ENCODE measurements at places on chromosomes 11 and 22.
A peak's percentile ranks its signal among the peaks of the same experiment; 100 is the strongest.

DNA sequence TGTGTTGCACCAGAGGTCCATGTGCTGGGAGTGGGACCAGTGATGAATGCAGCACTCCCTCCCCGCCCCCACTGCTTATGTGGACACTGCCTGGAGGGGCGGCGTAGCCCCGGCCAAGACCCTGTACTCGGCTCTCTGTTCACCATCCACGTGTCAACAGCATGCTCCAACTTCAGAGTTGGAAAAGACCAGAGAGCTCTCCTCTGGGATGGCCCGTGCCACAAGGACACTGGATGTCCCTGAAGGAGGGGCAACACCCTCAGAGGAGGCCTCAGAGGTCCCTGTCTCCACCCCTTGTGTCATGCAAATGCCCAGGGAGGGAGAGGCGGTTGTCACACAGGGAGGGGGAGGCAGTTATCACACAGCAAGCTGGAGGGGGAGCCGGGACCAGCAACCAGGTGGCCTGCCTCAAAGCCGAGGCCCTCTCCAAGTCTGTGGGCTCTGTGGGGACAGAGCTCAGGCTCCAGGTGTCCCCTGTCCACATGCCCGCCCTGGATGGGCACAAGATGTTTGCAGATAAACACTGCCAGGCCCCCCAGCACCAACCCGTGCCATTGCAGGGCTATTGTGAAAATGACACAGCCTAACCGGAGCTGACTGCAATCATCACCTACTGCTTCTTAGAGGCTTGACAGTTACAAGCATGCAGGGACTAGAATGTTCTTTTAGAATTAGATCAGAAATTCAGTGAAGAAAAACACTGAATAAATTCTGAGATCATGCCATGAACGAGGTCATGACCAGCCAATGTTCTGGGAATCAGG, 121.1 kb downstream of the PHF21B start:
- DNase-seq, result no peak

DNA sequence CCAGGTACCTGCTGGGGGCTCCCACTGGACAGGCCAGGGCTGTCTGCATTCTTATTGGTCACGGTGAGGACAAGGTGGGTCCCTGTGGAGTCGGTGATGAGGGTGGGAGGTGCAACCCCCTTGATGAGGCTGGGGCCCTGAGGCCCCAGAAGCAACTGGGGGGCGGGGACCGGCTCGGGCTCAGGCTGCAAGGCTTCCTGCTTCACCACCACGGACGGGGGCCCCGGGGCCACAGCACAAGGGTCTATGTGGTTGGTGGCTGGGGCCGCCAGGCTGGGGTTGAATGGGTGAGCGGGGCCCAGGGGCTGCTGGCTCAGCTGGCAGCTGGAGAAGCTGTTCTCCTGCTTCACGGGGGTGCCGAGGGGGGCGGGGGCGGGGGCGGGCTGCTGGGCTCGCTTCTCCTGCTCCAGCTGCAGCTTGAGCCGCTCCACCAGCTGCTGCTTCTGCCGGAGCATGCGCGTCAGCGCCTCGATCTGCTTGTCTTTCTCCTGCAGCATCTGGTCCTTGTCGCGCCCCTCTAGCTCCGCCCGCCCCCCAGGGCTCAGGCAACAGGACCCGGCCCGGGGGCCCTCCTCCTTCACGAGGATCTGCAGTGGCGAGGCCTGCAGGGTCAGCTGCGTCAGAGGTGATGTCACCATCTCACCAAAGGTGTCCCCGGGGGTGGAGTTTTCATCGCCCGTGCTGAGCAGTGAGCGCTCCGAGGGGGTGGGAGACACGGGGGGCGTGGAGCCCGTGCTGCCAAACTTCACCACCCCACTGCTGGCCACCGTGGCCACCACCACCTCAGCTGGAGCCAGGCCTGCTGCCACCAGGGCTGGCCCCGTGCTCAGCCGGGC, 48.2 kb downstream of the SGSM3 start:
- no peak for DNase-seq

- DNase-seq, result no peak
Measured at GRCh38 chr11:74050465-74050864, 41.6 kb upstream of the UCP3 start.

- DNase-seq, result no peak
Measured at GRCh38 chr11:368414-369335, 624 bp upstream of the B4GALNT4 start.

GRCh38 chr11:69873166-69874077, 54.2 kb upstream of the FGF3 start:
- DNase-seq, result no peak

DNA sequence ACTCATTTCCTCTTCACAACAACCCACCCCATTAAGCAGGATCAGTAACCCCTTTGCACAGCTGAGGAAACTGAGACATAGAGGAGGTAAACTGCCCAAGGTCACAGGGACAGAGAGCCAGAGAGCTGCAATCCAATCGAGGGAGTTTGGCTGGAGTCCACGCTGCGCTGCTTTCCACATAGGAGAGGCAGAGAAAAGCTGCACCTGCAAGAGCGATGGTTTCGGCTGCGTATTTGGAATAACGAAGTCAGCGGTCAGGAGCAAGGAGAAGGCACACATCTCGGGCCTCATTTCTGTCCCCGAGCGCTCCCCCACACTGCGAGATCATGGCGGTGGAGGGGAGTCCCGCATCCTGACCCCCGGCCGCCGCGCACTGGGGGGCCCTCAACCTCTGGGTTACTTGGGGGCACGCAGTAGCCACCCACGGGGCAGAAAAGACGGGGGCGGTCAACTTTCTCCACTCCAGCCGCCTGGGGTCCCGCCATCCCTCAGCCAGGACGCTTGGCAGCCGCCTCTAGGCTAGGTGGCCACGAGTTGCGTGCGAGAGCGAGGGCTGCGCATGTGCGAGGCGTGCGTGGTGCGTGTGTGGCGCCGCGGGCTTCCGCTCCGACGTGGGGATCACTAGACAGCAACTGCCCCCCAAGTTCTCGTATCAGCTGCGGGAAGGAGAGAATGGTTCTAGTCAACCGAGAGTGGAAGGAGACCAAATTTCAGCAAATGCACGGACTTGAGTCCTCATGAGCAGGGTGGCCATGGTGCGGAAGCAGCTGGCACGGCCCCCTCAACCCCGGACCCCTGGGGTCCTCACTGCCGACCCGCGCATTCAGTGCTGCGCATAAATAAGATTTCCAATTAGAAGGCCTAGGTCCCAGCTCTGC, 42.3 kb upstream of the CLDN5 start:
- no peak for DNase-seq

- DNase-seq, result no peak
Measured at GRCh38 chr11:14232652-14233051, 126.3 kb downstream of the RRAS2 start.

- DNase-seq, result no peak
Measured at GRCh38 chr11:102361086-102362031, 14.3 kb downstream of the BIRC2 start.

GRCh38 chr11:103420593-103420992, 311.4 kb downstream of the DYNC2H1 start:
- peak; percentile 66 for DNase-seq

GRCh38 chr22:25327018-25327755, 107.7 kb downstream of the CRYBB2 start:
- DNase-seq, result no peak

GRCh38 chr11:26761361-26761809, 39.5 kb upstream of the SLC5A12 start:
- DNase-seq, result no peak

DNA sequence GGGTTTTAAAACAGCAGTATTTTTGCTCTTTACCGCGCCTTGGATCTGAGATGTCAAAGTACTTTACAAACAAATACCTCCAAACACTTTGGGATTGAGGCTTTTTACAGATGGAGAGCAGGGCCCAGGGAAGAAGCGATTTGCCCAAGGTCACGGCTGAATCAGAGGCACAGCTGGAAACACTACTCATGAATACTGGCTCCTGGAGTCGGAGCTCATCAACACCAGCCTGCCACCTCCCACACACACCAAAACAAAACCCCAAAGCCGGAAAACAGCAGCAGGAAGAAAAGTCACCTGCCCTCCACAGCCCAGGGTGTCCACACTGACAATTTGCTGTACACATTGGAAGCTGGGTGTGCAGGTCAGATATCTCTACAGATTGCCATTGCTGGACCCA, 339.4 kb downstream of the CADM1 start:
- no peak for DNase-seq

- DNase-seq, result no peak
Measured at GRCh38 chr11:6245536-6245935, 6.6 kb downstream of the CNGA4 start.

- no peak for DNase-seq
Measured at GRCh38 chr11:8283465-8284230, 20.0 kb upstream of the LMO1 start.

GRCh38 chr11:115347106-115347505, 157.1 kb downstream of the CADM1 start:
- no peak for DNase-seq

DNA sequence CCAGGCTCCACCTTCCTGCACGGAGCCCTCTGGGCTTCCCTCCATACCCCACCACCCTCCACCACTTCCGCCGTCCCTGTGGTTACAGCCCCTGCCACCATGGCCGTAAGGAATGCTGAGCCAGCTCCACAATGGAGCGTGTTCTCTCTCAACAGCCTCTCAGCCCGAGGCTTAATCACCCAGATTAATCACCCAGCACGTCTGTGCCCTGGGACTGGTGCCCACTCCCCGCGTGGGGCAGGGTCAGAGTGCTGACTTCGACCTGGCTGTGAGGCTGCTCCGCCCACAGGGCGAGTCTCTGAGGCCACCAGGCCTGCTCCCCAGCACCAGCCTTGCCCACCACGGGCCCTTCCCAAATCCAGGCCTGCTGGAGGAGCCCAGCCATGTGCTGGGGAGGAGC, 4.0 kb upstream of the TH start:
- DNase-seq, result peak; percentile 28

- no peak for DNase-seq
Measured at GRCh38 chr11:132471466-132471865, 1060.8 kb downstream of the OPCML start.

- no peak for DNase-seq
Measured at GRCh38 chr11:9905501-9905951, 241.6 kb downstream of the SWAP70 start.

DNA sequence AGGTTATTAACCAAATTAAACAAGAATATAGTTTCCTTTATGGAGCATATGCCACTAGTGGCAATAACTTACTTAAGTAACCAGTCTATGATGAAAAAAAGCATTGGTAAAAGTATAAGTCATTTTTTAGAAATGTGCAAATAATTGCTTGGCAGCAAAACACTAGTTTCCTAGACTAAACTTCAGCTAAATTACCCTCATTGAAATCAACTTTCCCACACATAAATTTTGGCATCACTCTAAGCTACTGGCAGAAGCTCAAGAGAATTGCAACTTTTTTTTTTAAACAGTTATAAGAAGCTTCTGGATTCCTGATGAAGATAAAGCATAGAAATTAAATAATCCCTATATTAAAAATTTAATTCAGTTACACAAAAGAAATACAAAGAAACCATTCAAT, 12.5 kb downstream of the CCDC34 start:
- DNase-seq, result peak; percentile 21

GRCh38 chr11:120186774-120187591, 23.8 kb upstream of the OAF start:
- no peak for DNase-seq

DNA sequence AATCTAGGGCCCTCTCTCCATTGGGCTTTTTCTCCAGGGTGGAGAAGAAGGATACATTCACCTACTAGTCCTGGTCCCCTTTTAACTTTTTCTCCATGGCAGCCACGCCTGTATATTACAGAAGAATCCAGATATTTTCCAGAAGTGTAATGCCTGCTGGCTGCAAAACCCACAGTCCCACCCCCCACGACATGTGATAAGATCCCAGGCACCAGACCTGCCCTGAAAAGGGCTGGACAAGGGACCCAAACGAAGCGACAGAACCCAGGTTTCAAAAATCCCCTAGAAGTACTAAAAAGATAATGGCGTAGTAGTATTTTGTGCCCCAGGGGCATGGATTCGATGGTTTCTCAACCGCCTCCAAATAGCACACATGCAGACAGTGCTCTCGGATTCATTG, 2.8 kb downstream of the WT1 start:
- no peak for DNase-seq

DNA sequence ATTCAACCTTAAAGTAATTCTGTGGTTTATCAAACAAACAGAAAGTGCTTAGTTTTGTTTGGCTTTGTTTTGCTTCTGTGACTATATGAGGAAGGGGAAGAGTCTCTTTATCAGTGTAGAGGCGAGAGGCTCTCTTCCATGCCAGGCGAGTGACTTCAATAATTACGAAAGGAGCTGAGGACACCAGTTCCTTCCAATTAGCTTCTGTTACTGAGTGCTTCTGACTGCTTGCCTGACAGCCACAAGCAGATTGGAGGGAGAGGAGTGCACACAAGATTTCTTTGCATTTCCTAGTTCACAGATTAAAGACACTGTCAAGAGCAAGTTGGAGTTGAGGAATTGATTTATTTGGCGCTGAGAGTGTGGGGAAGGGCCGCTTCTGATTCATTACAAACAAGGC, 1484.5 kb upstream of the TENM4 start:
- DNase-seq, result no peak

- DNase-seq, result no peak
Measured at GRCh38 chr11:10309163-10310093, 4.6 kb downstream of the ADM start.

DNA sequence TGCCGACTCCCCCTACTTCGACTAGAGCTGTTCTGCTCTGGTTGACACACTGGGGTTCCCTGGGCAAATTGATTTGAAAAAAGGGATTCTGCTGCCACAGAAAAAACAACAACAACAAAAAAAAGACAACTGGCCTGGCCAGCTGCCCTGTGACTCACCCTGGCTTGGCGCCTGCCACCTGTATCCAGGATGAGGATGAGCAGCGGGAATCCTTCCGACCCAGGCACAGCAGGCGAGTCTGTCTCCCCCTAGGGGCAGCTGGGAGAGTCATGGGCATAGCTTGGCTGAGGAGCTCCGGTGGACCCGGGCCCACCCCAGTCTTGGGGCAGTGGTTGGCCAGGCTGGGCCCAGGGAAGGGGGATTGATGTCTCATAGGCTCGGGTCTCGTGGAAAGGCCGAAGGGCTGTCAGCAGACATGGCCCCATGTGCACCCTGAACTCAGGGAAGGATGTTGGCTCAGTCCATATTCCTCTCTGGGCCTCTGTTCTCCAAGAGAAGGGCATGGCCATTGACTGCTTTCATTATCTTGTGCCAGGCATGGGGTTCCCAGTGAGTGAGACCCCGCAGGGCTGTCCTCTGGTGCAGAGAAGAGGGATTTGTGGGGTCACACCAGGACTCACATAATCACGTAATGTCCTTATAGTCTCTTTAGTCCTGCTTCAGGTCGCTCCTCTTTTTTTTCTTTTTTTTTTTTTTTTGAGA, 10.4 kb upstream of the SUN2 start:
- DNase-seq, result no peak
